Fibroblast of skin of left quadriceps (primary cell): ENCODE measurements at places on chromosomes 5 and 9.

GRCh38 chr5:127439644-127440043 is 77.8 kb upstream of the PRRC1 start:
- DNase-seq: no peak

DNA sequence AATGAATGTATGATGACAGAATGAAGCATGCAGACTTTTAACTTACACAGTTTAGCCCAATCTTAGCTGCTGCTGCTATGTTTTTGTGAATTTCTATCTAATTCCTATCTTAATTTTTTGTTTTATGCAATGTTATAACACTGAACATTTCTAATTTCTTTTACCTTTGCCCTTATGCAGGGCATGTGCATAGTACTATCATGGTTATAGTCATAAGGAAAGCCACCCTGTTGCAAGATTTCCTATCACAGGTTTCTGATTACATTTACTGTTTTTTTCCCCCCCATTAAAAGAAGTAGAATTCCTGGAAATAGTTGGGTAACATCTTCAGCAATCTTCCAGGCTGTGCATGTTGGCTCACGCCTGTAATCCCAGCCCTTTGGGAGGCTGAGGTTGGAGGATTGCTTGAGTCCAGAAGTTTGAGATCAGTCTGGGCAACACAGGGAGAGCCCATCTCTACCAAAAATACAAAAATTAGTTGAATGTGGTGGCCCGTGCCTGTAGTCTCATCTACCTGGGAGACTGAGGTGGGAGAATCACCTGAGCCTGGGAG is 164.4 kb downstream of the KDM4C start:
- DNase-seq: no peak

DNA sequence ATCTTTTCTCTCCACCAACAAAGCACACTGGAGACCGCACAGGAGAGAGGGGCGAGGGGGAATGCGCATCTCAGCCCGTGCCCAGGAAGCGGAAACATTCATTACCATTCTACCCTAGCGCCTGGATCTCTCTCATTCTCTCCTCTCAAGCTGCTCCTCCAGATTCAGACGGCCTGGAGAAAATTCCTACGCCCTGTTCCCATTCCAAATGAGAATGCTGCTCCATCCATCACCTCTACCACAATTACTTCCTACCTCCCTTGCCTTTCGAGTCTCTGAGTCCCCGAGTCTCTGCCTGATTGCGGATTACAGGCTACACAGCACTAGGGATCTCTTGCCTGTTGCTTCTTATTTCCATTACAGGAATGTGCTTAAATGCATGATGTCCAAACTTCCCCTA is 6.7 kb downstream of the DDX31 start:
- DNase-seq: no peak

- DNase-seq: no peak
Measured at GRCh38 chr9:124084087-124084486, 72.5 kb downstream of the LHX2 start.

DNA sequence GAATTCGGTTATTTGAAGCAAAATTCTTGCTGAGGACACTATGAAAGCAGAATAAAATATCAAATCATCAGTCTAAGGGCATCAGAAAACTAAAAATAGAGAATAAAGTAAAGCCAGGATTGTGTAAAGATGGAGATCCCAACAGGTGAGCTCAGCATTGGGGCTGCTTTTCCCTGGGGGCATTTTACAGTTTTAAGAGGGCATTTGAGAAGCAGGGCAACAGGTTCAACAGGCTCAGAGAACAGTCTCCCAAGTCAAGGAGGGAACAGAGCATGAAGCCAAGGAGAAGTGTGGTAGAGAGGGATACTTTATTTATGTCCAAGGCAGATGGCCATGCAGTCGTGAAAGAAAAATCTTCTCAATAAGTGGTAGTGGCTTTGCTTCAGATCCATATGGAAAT is 145.4 kb downstream of the SYK start:
- DNase-seq: no peak

- DNase-seq: no peak
Measured at GRCh38 chr5:108606185-108606584, 141.5 kb upstream of the FER start.

GRCh38 chr5:37886242-37886905 is 46.5 kb upstream of the GDNF start:
- DNase-seq: no peak

DNA sequence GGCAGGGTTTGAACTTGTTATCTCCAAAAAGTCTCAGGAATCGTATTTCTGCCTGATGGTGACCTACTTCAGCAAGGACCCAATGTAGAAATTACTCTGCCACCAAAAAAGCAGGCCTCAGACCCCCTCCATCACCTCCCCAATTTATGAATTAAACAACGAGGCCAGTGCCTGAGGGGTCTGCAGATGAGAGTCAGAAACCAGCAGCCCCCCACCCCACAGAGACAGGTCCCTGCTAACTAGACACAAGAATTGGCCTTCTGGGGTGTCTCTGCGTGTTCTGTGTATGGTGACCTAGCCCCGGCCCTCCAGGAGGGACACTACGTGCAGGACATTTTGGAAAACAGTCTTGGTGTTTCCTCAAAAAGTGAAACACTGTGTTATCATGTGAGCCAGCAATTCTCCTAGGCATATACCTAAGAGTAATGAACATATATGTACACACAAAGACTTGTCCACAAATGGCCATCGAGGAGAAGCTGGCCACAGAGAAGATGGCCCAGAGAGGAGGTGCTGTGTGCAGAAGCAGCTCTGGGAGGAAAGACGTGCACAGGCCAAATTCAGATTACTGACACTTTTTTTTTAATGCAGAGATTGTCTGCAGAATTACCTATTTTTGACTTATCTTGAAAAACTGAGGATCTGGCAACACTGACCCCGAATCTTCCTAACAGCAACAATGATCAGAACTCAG is 93.8 kb downstream of the ADAMTS2 start:
- DNase-seq: no peak

DNA sequence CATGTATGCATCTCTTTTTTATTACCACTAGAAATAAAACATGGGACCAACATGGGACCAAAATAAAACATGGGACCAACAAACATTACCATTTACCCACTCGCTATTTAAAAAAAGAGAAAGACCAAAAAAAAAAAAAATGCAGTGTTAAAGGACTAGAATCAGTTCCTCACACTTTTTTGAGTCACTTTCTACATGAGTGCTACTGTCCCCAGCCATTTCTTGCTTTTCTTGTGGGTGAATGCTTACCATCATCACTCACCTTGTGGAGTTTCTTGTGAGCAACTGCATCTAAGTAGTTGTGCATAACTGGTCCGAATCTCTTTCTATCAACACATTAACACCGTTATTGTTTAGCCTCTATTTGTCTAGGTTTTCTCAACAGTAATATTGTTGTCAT is 493.6 kb upstream of the RIOK2 start:
- DNase-seq: no peak

GRCh38 chr5:88952996-88953643 is 70.1 kb upstream of the MEF2C start:
- no peak for DNase-seq

DNA sequence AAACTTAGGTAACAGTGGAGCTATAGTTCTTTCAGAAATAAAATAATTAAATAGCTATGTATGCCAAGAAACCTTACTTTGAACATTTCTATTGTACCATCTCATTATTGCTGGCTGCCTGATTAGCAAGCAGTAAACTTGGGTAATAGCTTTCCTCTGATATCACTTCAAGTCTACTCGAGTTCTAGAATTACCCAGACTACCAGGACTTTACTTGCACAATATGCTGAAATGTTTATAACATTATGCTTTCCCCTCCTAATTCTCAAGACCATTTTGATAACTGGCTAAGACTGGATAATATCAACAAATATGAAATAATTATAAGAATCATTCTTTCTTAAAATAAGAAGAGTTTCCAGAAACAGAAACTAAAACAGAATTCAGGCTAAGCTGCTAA is 512.6 kb downstream of the RAB3C start:
- no peak for DNase-seq

DNA sequence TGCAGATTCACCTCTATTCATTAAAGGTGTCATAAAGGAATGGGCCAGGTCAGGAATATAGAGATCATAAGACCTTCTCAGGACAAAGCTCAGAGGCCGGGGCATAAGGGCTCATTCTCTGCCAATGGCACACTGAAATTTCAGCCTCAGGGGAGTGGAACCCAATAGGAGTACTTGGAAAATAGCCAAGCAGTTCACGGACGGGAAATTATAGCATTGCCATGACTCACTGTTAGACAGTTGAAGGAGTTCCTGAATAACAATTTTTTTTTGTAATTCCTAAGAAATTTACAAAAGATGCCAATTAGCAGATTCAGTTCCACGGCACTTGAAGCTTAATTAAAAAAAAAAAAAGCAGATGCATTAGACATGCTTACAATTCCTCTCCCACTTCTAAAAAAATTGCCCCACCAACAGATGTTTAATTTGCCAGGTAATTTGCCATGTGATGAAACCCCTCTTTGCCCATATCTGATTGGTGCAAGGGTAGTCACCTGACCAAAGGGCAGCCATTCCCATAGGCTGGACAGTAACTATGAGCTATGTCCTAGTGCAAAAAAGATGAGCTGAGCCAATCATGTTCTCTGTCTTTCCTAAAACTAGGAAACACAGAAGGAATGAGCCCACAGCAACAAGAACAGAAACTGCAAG is 58.6 kb downstream of the PTCD2 start:
- DNase-seq: peak; percentile 76

- DNase-seq: no peak
Measured at GRCh38 chr9:98807070-98807813, at the start of gene GALNT12. GALNT12 (plus strand) TSS chr9:98807670; CDS start chr9:98807699, 29 bp downstream.

DNA sequence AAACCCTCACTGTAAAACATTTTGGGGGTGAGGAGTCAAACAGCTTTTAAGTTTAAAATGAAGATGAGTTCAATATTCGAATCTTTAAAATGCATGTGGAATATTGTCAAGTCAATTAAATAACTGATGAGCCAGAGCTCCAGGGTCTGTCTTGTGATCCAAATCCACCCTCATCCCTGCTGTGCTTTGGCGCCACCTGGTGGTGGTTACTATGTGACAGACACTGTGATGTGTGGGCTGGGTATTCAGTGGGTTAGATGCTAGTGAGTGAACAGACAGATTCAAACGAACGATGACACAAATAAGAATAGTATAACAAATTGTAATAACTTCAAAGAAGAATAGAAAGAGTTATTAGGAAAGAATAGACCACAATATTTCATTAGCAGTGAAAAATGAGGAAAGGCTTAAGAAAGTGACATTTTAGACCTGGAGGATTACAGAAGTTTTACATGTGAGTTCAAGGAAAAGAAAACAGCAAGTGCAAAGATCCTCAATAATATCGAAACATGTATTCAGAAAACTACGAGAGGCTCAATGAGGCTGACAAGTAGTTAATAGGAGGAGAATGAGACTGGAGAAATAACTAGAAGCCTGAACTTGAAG is 51.4 kb upstream of the CHSY3 start:
- peak; percentile 52 for DNase-seq

- peak; percentile 54 for DNase-seq
Measured at GRCh38 chr5:10387690-10388089, 34.2 kb downstream of the MARCHF6 start.

DNA sequence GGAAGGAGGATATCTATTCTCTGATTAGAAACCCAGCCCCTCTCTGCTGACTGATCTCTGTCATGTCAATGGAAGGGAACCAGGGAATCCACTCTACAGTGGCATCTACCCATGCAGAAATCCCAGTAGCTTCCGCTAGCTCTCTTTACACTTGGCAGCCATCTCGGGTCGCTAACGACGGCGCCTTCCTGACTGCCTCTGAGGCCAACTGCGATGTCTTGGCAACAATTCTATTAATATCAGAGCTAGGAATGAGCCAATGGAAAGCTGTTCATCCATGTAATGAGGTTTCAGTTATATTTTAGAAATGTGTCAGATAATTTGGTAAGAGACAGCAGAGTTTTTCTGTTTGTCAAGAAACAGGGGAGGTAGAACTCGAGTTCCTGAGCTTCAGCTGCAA is 67.6 kb upstream of the ATP10B start:
- no peak for DNase-seq

GRCh38 chr5:6736524-6737042 is 23.4 kb downstream of the TENT4A start:
- DNase-seq: no peak

- no peak for DNase-seq
Measured at GRCh38 chr5:101720033-101720432, 576.1 kb downstream of the SLCO4C1 start.

DNA sequence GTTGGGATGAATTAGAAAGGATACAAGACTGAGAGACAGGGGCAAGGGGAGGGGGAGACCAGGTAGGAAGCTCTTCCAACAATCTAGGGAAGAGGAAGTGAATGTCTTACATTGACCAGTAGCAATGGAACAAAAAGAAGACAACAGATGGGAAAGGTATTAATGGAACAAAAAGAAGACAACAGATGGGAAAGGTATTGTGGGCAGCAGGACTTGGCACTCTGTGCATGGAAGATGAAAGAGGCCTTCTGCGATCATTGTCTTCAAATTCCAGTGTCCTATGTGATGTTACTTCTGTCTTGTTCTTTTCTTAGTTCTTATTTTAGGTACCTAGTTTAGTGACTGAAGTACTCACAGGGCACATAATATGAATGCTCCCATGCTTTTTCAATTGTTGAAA is 161.8 kb downstream of the PALM2AKAP2 start:
- no peak for DNase-seq

- DNase-seq: no peak
Measured at GRCh38 chr5:111765613-111766571, 8.9 kb upstream of the NREP start.

DNA sequence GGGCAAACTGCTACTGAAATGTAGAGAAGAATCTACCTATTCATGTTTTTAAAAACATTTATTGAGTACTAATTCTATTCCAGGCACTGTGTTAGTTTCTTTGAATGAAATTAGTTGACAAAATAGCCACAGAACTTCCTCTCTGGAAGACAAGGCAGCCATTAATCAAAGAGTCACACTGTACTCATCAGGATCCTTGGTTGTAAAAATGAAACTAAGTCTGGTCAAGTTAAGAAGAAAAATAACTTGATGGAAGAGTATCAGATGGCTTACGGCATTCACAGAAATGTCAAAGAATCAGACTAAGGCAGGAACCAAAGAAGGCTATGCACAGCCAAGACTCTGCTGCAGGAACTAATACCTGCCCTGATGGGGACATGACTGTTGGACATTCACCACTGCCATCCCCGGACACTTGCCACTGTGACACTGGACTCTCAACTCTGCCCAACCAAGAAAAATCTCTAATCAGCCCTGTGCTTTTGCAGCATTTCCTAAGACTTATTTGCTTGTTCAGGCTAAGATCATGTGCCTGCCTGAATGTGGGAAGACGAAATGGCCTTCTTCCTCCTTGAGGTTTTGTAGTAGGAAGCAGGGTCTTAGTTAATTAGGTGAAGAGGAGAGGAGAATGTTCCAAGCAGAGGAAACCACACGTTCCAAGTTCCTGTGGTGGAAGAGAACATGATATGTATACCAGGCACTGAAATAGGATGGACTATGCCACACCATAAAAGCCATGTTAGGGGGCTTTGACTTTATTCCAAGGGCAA is 23.3 kb upstream of the NDUFB6 start:
- no peak for DNase-seq

DNA sequence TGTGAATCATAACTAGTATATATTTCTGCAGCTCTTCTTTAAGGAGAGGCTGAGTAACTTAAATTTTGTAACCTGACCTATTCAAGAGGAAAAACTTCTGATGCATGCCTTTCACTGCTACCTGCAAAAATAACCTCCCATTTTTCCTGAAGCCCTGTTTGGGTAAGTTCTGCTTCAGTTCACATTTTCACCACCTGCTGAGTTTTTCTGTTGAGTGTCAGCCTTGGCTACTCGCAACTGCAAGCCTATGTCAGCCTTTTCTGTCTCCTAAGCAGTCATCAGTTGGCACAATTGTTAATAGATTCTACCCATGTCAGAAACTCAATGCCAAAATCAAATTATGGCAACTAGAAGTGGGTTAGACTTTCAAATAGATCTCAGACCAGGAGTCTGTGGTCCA is 8.2 kb upstream of the TNFAIP8 start:
- DNase-seq: no peak

GRCh38 chr5:10250806-10251276 is 761 bp downstream of the CCT5 start:
- DNase-seq: no peak
